ENCODE measurements at places on chromosomes 13 and 19.

DNA sequence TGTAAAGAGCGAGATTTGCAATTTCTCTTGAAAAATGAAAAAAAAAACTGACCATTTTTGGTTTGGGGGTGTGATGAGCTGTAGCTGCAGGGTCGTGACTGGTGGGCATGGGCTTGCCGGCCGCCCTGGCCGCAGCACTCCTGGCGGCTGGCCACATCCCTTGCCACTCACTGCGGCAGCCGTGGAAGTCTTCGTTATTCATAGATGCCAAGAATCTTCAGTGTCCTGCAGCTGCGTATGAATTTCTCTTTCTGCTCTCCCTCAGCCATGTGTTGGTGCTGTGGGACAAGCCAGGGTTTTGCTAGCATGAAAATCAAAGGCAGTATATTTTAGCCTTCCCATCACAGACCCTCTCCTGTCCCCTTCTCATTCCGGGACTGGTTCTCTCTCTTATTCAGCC is 151.7 kb upstream of the TSHZ3 start:
- DNase-seq, result no peak

GRCh38 chr13:110397436-110398115 is 90.5 kb downstream of the COL4A2 start:
- DNase-seq, result no peak

DNA sequence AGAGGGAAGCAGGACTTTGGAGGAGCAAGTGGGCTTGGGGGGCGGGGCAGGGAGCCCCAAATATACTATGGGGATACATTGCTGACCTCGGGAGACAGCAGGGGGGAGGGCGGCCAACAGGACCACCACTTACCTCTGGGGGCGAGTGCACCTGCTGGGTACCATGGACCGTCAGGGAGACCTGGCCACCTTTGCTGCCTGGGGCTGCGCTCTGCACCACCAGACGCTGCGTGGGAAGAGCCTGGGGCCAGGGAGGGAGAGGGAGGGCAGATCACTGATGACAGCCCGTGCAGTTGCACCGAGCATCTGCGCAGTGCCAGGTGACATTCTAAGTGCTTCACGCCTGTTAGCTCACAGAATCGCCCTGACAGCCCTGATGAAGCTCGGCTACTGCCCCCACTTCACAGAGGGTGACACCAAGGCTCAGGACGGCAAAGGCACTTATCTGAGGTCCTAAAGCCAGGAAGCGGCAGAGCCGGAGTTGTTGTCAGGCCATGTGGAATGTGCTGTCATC is 24.1 kb downstream of the RFX1 start:
- DNase-seq, result no peak

- DNase-seq, result no peak
Measured at GRCh38 chr13:46552303-46552682, 677 bp upstream of the LRCH1 start.

Measured in effector CD8-positive, alpha-beta T cell (primary cell).